Bladder microvascular endothelial cell (primary cell): ENCODE measurements at places on chromosomes 13 and 19. TPM values are rescaled to one million over a fixed set of nuclear protein-coding genes. Genes with fewer than 3 reads are reported as not detected.

Gene KBTBD6
- 6.6 and 11.3 TPM in 2 replicates for total RNA-seq

Gene ZNF534
- total RNA-seq: 0.06 TPM in 1 of 2 replicates, not detected in the other

Gene KL
- total RNA-seq: 0.25 and 1.3 TPM in 2 replicates

Gene RXFP2
- total RNA-seq: not detected in 2 replicates

Gene CYP2A7
- not detected in 2 replicates for total RNA-seq

Gene OLFM2
- total RNA-seq: 1.6 and 2.6 TPM in 2 replicates

Gene SPPL2B
- 12.0 and 50.8 TPM in 2 replicates for total RNA-seq

Gene LILRB2
- not detected in 2 replicates for total RNA-seq

Gene ELOF1
- 13.3 and 14.2 TPM in 2 replicates for total RNA-seq

Gene C13orf42
- total RNA-seq: not detected in 2 replicates

Gene APOC4
- total RNA-seq: not detected in 2 replicates

Gene ATP4B
- not detected in 2 replicates for total RNA-seq

Gene FAM83E
- 0.49 and 0.94 TPM in 2 replicates for total RNA-seq

Gene IL4I1
- 4.0 and 7.0 TPM in 2 replicates for total RNA-seq

Gene KANK3
- total RNA-seq: 41.8 and 97.5 TPM in 2 replicates

Gene GPR183
- under 0.01 and 0.19 TPM in 2 replicates for total RNA-seq

Gene C1QTNF9B
- under 0.01 TPM in 1 of 2 replicates, not detected in the other for total RNA-seq

Gene NLRP4
- total RNA-seq: not detected in 2 replicates

Gene PLEKHF1
- 7.1 and 10.4 TPM in 2 replicates for total RNA-seq

Gene PALM
- total RNA-seq: 13.6 and 65.8 TPM in 2 replicates

Gene SBSN
- not detected in 2 replicates for total RNA-seq

Gene GET3
- total RNA-seq: 66.6 and 79.8 TPM in 2 replicates

Gene MPHOSPH8
- 9.2 and 18.6 TPM in 2 replicates for total RNA-seq

Gene FLT3
- not detected in 2 replicates for total RNA-seq

Gene LGALS7B
- total RNA-seq: 0.65 TPM in 1 of 2 replicates, not detected in the other

Gene CFAP97D2
- total RNA-seq: not detected in 2 replicates

Gene OR7A5
- total RNA-seq: not detected in 2 replicates

Gene PDX1
- total RNA-seq: not detected in 2 replicates

Gene RFPL4A
- 0.16 and 2.3 TPM in 2 replicates for total RNA-seq

Gene TMEM238
- total RNA-seq: not detected in 2 replicates

Gene GPC5
- 0.65 and 6.0 TPM in 2 replicates for total RNA-seq

Gene ERICH6B
- total RNA-seq: not detected in 2 replicates

Gene GRK1
- 0.44 TPM in 1 of 2 replicates, not detected in the other for total RNA-seq

Gene RAB11B
- total RNA-seq: 55.7 and 181 TPM in 2 replicates

Gene PRR12
- 2.3 and 4.5 TPM in 2 replicates for total RNA-seq

Gene CD177
- under 0.01 and 0.69 TPM in 2 replicates for total RNA-seq

Gene TMEM145
- total RNA-seq: not detected in 2 replicates

Gene NLRP7
- not detected in 2 replicates for total RNA-seq

Gene POGLUT2
- total RNA-seq: 9.7 and 23.3 TPM in 2 replicates

Gene PRKCG
- not detected in 2 replicates for total RNA-seq

Gene ATXN8OS
- not detected in 2 replicates for total RNA-seq

Gene CCDC70
- total RNA-seq: not detected in 2 replicates

Gene KXD1
- total RNA-seq: 50.8 and 53.6 TPM in 2 replicates

Gene ZNF442
- total RNA-seq: 2.3 and 2.9 TPM in 2 replicates

Gene ZNF526
- 6.0 and 11.6 TPM in 2 replicates for total RNA-seq

Gene SIGLECL1
- total RNA-seq: not detected in 2 replicates

Gene CD209
- not detected in 2 replicates for total RNA-seq

Gene NTF4
- not detected in 2 replicates for total RNA-seq

Gene FGF21
- total RNA-seq: not detected in 2 replicates

Gene MRPS12
- total RNA-seq: 37.9 and 38.3 TPM in 2 replicates

Gene ZNF726
- total RNA-seq: 2.9 and 5.7 TPM in 2 replicates

Gene LAIR1
- total RNA-seq: not detected in 2 replicates

Gene ADGRE3
- total RNA-seq: not detected in 2 replicates

Gene TSKS
- total RNA-seq: not detected in 2 replicates

Gene GAMT
- total RNA-seq: 10.0 and 11.2 TPM in 2 replicates

Gene SOX21
- not detected in 2 replicates for total RNA-seq

Gene PRX
- total RNA-seq: 0.97 and 1.1 TPM in 2 replicates

Gene ELAVL1
- total RNA-seq: 15.5 and 81.9 TPM in 2 replicates
